ENCODE measurements at places on chromosomes 5 and 9. TPM values are rescaled to one million over a fixed set of nuclear protein-coding genes. Genes with fewer than 3 reads are reported as not detected.
A peak's percentile ranks its signal among the peaks of the same experiment; 100 is the strongest.

The LECT2 gene
- not detected for total RNA-seq

DNA sequence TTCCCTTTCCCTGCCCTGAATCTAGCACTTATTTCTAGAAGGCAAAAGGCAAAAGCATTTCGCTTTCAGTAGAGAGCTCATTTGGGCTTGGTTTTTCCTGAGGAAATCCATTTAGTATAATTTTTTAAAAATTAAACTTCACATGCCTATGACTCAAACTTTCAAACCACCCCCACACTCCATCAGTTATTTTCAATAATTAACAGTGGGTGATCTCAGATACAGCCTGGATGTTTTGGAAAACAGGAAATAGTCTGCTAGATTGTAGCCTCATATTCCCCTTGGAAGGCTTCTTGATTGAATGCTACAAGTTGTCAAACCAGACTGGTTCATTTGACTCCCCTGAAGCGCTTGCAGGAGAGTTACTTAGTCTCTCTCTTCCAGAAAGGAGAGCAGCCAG is 40.6 kb downstream of the SEMA5A start:
- DNase-seq: no peak
- no peak overlapping the region for H3K4me3 ChIP-seq
- no peak overlapping the region for H3K27ac ChIP-seq
- no peaks in the 10 kb centered on the region for H3K36me3 ChIP-seq
- H3K4me1 ChIP-seq: no peaks in the 10 kb centered on the region
- H3K27me3 ChIP-seq: no peaks in the 10 kb centered on the region

DNA sequence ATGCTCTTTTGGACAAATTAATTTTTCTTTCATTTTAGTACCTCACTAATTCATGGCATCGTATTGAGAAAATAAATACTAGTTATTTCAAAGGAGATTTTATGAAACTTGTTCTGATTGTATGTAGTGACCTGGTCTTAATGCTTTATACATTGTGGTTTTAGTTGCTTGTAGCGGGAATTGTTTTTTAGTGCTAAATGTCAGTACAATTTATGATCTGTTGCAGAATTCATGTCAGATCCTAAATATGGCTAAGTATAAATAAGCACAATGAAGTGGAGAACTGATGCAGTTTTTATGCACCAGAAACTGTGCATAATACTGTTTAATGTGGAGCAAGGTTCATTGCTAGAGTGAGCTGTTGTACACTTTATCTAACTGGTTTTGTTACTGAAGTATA is 308.8 kb downstream of the PJA2 start:
- no peaks in the 10 kb centered on the region for H3K4me1 ChIP-seq
- H3K36me3 ChIP-seq: no peaks in the 10 kb centered on the region
- H3K4me3 ChIP-seq: no peak overlapping the region
- H3K27me3 ChIP-seq: no peaks in the 10 kb centered on the region
- no peak for DNase-seq

The VCAN gene
- 0.31 TPM for total RNA-seq

GRCh38 chr5:154112255-154112654 is 73.5 kb downstream of the MFAP3 start:
- no peak overlapping the region for H3K4me3 ChIP-seq
- no peak overlapping the region for H3K27ac ChIP-seq
- H3K36me3 ChIP-seq: no peaks in the 10 kb centered on the region

DNA sequence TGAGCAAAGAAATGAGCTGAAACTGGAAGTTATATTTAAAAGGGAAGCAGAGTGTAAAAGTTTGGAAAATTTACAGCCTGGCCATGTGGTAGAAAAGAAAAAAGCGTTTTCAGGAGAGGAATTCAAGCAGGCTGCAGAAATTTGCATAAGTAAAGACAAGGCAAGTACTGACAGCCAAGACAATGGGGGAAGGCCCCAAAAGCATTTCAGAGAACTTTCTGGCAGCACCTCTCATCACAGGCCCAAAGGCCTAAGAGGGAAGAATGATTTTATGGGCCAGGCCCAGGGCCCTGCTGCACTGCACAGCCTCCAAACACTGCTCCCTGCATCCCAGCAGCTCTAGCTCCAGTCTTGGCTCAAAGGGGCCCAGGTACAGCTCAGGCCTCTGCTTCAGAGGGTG is 169.7 kb downstream of the GLIS3 start:
- H3K4me3 ChIP-seq: no peak overlapping the region
- no peak for DNase-seq
- H3K4me1 ChIP-seq: no peaks in the 10 kb centered on the region
- H3K27ac ChIP-seq: no peak overlapping the region
- no peaks in the 10 kb centered on the region for H3K36me3 ChIP-seq

GRCh38 chr9:7601739-7602138 is 197.8 kb downstream of the DMAC1 start:
- H3K27me3 ChIP-seq: no peaks in the 10 kb centered on the region
- H3K27ac ChIP-seq: no peak overlapping the region
- H3K36me3 ChIP-seq: no peaks in the 10 kb centered on the region
- H3K4me1 ChIP-seq: no peaks in the 10 kb centered on the region

- H3K4me3 ChIP-seq: no peak overlapping the region
- H3K4me1 ChIP-seq: no peaks in the 10 kb centered on the region
- H3K36me3 ChIP-seq: no peaks in the 10 kb centered on the region
- no peak for DNase-seq
- no peaks in the 10 kb centered on the region for H3K27me3 ChIP-seq
Observed at GRCh38 chr5:151691706-151692105, 5.0 kb upstream of the SPARC start.

- H3K4me1 ChIP-seq: no peaks in the 10 kb centered on the region
- H3K4me3 ChIP-seq: no peak overlapping the region
- no peaks in the 10 kb centered on the region for H3K27me3 ChIP-seq
- peak; percentile 9 for DNase-seq
- H3K36me3 ChIP-seq: no peaks in the 10 kb centered on the region
- no peak overlapping the region for H3K27ac ChIP-seq
Observed at GRCh38 chr9:20271096-20271495, 351.2 kb downstream of the MLLT3 start.

DNA sequence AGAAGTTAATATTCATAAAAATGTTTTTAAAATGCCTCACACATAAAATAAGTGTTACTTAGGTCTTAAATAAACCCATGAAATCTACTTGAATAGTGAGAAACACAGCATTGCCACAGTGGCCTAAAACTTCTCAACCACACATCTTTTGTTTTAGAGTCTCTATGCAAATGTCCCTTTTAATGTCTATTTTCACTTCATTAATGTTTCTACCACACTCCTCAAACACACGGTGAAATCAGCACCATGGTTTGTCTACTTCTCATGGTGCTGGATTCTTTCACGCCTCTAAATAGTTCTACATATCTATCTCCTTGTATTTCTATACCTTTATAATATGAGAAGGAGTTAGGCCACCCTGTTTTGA is 111.2 kb downstream of the EDIL3 start:
- no peaks in the 10 kb centered on the region for H3K27me3 ChIP-seq
- H3K27ac ChIP-seq: no peak overlapping the region
- DNase-seq: no peak
- no peaks in the 10 kb centered on the region for H3K36me3 ChIP-seq

DNA sequence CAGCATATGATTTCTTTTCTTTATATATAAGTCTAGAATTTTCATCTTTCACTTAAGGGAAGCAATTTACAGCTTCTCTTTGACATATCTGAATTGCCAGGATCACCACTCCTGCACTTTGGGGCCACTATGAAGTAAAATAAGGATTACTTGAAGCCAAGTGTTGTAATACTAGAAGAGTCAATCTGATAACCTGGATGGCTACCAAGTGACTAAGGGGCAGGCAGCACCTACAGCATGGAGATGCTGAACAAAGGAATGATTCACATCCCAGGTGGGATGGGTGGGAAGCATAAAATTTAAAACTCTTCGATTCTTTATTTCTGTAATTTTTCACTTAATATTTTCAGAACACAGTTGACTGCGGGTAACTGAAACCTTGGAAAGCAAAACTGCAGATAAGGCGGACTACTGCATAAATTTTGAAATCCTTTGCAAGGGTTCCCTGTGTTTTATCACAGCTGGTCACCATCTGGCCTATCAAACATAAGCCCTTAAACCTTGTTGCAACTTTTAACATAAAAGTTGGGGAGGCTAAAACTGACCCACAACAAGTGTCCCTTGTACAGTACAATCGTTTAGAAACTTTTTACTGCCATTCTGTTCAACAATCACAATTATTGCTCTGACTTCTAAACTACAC is 31.2 kb downstream of the NR3C1 start:
- no peak for DNase-seq
- H3K27me3 ChIP-seq: no peaks in the 10 kb centered on the region
- H3K4me3 ChIP-seq: no peak overlapping the region
- no peaks in the 10 kb centered on the region for H3K36me3 ChIP-seq
- H3K27ac ChIP-seq: no peak overlapping the region
- H3K4me1 ChIP-seq: peaks cover 10% of the 10 kb centered on the region

GRCh38 chr9:121707477-121708424 is 56.3 kb downstream of the DAB2IP start:
- DNase-seq: no peak
- no peak overlapping the region for H3K27ac ChIP-seq
- no peak overlapping the region for H3K4me3 ChIP-seq
- H3K36me3 ChIP-seq: no peaks in the 10 kb centered on the region

The DAB2 gene
- total RNA-seq: 5.7 TPM

The WNT8A gene
- not detected for total RNA-seq

DNA sequence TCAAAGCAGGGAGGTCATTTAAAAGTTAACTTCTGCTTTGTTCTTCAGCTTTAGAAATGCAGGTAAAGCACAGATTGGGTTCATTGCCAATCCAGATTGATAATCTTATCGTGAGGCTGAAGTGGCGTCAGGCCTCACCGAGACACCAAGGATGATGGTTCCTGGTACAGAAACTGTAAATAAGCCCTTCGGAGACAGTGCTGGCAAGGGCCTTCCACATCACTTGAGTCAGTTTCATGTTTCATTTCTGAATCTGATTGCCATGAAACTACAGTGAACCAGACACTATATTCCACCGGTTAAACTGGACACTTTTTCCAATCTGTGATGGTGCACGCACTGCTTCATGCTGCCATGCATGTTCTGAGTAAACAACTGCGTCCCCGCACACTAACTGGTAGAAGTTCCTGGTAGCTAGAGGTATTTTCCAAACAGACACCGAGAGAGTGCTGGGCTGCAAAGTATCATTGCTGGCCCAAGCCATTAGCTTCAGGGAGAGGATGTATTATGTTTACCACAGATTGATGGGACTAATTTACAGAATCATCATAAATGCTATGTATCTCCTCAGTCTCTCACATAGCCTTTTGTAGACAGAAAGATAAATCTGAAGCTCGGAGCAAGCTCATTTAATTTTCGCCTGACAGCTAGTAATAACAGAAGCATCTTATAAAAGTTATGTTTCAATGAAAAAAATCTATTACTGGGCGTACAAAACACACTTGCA is 336.1 kb downstream of the GLIS3 start:
- H3K4me3 ChIP-seq: no peak overlapping the region
- no peak for DNase-seq
- H3K27me3 ChIP-seq: no peaks in the 10 kb centered on the region
- H3K36me3 ChIP-seq: no peaks in the 10 kb centered on the region
- H3K4me1 ChIP-seq: no peaks in the 10 kb centered on the region

- H3K4me1 ChIP-seq: no peaks in the 10 kb centered on the region
- DNase-seq: no peak
- no peaks in the 10 kb centered on the region for H3K36me3 ChIP-seq
Observed at GRCh38 chr5:1177826-1178528, 23.4 kb upstream of the SLC6A19 start.

DNA sequence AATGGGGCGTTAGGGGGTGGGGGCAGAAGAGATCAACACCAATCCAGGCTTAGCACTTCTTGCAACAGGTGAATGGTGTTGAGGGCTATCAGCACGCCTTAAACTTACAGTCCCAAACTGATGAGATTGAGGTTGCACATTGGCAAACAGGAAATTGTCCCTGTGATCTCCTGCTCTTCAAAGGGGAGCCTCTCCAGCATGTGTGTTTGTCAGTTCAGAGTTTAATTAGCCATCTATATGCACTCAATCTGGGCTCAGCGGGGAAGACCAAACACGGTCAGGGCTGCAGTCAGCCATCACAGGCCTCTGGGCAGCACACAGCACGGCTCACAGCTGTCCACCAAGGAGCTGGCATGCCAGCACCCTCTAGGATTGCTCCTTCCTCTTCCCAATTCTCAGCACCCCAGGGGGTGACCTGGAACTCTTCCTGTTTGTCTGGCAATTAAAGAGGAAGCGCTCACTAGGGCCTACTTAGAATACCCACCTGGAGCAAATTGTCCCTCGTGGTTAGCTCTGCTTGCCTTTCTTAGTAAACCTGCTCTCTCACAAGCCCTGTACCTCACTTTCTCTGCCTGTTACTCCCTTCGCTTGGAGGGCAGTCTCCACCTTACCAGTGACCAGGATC is 217.4 kb downstream of the SLIT3 start:
- H3K27me3 ChIP-seq: no peaks in the 10 kb centered on the region
- no peak for DNase-seq
- no peak overlapping the region for H3K27ac ChIP-seq
- H3K4me3 ChIP-seq: no peak overlapping the region

DNA sequence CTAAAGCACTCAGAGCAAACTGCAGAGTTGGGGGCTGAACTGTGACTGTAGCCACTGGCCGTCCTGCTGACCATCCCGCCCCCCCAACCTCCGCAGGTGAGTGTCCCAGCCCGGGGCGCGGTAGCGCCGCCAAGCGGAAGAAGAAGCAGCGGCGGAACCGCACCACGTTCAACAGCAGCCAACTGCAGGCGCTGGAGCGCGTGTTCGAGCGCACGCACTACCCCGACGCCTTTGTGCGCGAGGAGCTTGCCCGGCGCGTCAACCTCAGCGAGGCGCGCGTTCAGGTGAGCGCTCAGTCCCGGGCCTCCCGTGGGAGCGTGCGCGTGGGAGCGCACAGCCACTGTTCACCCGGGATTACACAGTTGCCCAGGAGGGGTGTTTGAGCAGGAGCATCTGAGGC is 33.7 kb downstream of the PTGES start:
- no peak overlapping the region for H3K27ac ChIP-seq
- no peaks in the 10 kb centered on the region for H3K36me3 ChIP-seq
- no peak overlapping the region for H3K4me3 ChIP-seq
- H3K27me3 ChIP-seq: no peaks in the 10 kb centered on the region
- H3K4me1 ChIP-seq: no peaks in the 10 kb centered on the region

The PCSK1 gene
- not detected for total RNA-seq

DNA sequence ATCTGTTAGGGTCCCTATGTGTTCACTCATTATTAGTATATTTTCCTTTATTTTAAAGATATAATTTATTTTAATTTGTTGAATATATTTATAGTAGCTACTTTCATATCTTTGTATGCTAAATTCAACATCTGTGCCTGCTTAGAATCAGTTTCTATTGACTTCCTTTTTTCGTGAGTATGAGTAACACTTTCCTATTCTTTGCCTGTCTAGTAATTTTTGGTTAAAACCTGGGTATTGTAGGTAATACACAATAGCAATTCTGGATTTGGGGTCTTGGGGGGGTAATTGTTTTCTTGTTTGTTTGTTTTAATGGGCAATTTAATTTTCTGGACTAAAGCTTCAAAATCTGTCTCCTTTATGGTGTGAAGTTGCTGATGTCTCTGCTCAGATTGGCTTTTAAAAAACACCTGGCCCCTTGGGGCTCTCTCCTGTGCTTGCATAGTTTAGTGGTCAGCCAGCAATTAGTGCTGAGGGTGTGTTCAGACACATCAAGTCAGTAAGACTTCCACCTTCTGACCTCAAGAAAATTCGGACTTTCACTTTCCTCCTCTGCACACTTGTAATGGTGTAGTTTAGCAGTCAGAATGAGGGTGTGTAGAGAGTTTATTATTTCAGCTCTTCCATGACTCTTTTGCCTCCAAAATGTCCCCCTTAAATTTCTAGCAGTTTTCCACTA is 124.4 kb upstream of the MAP1B start:
- H3K4me1 ChIP-seq: no peaks in the 10 kb centered on the region
- H3K27ac ChIP-seq: no peak overlapping the region
- no peaks in the 10 kb centered on the region for H3K36me3 ChIP-seq
- no peak for DNase-seq
- no peak overlapping the region for H3K4me3 ChIP-seq

- H3K4me3 ChIP-seq: no peak overlapping the region
- H3K36me3 ChIP-seq: no peaks in the 10 kb centered on the region
- no peaks in the 10 kb centered on the region for H3K27me3 ChIP-seq
- H3K4me1 ChIP-seq: no peaks in the 10 kb centered on the region
- no peak overlapping the region for H3K27ac ChIP-seq
Observed at GRCh38 chr5:103347716-103348423, 89.3 kb downstream of the MACIR start.

Measured in naive thymus-derived CD4-positive, alpha-beta T cell (primary cell).